ENCODE measurements at places on chromosomes 12 and 14. TPM values are rescaled to one million over a fixed set of nuclear protein-coding genes. Genes with fewer than 3 reads are reported as not detected.

SLC17A8 gene
- total RNA-seq: 0.11 TPM

DNA sequence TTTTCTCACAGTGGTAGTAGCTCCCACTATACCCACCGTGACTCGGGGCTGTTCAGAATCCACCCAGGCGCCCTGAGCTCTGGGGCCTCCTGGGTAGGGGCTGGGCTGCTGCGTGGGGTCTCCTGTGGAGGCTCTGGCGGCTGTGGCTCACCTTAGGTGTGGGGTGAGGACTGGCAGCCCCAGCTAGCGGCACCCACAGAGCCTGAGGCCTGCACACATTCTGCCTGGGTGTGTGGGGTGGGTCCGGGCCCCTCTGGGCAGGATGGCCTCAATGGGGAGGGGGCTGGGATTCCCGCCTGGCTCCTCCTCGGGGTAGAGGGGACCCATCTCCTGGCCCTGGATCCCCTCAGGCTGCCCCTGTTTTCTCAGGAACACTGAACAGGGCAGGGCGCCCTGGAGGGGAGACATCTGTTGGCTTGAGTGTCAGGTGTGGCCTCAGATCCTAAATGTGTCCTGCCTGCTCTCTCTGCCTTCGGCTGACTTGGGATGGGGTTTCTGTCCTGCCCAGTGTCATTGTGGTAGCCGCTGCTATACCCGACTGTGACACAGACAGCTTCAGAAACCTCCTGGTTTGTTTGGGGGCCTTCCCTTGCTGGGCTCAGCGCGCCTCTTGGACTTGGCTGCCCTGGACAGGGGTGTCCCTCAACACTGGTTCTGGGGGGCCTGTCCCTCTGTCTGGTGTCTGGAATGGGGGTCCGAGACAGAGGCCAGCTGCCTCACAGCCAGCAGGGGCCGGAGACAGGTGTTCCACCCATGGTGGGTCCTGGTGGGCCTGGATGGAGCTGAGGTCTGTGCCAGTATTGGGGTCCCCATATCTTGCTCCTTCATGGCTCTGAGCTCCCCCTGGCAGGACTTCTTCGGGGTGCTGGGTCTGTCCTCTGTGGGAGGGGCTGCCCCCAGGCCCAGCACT is 354.9 kb downstream of the TMEM121 start:
- DNase-seq: no peak

- DNase-seq: peak; percentile 66
These were observed 636 bp downstream of the FBXO33 start for GRCh38 chr14:39431416-39432178.

DNA sequence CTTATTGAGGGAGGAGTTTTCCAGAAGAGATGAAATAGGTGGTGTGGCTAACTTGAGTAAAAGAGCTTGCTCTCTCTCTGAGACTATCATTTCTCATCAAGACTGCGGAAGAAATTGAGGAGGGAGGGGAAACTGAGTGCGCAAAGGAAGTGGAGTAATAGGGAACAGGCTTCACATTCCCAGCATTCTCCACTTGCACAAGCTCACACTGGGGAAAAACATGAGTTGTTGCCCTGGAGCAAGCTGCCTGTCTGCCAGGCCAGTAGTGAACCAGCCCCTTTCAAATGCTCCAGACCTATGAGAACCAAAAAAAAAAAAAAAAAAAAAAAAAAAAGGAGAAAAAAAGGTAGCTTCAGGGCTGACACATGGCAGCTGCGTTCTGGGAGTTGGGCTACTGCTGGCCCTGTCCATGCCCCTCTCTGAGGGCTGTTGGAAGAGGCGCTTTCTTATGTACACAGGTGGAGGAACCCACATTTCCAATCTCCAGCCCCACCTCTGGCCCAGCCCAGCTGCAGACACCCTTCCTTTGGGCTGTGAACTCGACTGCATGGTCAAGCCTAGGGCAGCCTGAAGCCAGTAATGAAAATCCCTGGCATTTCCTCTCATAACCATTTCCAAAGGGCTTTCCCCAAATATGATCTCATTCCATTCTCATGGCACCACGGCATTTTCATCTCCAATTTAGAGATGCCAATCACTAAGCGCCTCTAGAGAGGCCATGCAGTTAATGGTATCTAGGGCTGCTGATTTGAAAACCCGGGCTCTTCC is 32.5 kb upstream of the EMP1 start:
- no peak for DNase-seq

Data from H1 (cell line).